Right atrium auricular region (tissue), 2 donors: ENCODE measurements at places on chromosomes 1 and 21. TPM values are rescaled to one million over a fixed set of nuclear protein-coding genes. Genes with fewer than 3 reads are reported as not detected.

DNA sequence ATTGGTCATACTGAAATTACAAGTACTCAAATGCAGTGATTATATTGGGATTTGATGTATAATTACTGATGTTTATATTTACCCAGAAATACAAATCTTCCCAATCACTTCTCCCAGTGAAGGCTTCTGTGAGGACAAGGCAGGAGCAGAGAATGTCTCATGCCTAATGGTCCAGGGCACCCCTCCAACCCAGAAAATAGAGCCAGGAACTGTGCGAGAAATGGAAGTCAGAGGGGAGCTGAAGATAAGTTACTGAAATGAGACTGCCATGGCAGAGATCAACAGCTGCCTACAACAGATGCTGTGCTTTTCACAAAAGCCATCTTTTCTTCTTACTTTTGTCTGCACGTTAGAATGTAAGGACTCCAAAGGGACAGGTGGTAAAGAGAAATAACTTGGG lies 171.2 kb downstream of the TTLL7 start:
- H3K36me3 ChIP-seq, result no peaks in the 10 kb centered on the region
- no peaks in the 10 kb centered on the region for H3K27me3 ChIP-seq
- no peak overlapping the region for H3K4me3 ChIP-seq
- no peak for DNase-seq
- no peaks in the 10 kb centered on the region for H3K4me1 ChIP-seq
- no peak overlapping the region for H3K27ac ChIP-seq

DNA sequence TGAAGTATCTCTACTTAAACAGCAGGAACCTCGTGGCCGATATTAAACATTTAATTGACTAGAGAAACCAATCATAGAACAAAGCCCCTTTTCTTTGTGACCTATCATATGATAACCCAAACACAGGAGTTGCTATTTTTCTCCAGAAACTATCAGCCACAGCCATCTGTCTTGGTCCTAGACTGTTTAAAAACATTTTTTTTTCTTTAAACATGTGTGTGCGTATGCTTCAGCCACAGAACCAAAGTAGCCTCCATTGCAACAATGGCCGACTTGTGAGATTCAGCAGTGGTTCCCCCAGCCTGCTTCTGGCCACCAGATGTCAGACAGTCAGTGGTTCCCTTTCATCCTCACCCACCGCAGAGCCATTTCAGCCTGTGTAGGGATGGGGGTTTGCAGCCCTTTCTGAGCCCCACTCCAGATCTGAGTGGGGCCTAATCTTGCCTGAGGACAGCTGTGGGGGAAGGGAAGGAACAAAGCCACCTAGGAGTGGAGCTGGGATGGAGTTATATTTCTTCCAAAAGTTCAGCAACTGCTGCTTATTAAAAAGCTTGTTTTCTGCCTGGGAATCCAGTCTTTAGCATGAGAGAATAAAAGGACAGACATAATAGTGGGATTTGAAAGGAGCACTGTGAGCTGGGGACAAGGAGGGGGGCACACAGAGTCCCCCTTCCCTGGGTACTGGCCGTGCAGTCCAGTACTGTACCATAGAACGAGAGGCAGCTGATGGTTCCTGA lies 11.7 kb upstream of the IGSF3 start:
- no peak overlapping the region for H3K27ac ChIP-seq
- no peak overlapping the region for H3K4me3 ChIP-seq
- H3K4me1 ChIP-seq, result no peaks in the 10 kb centered on the region
- no peak for DNase-seq
- H3K36me3 ChIP-seq, result no peaks in the 10 kb centered on the region

- no peaks in the 10 kb centered on the region for H3K27me3 ChIP-seq
- no peak overlapping the region for H3K27ac ChIP-seq
- H3K4me1 ChIP-seq, result no peaks in the 10 kb centered on the region
- no peak for DNase-seq
These were observed 358.3 kb downstream of the KIF26B start for GRCh38 chr1:245512980-245513578.

GRCh38 chr1:156571919-156572662 lies at the start of gene IQGAP3:
Gene IQGAP3, minus strand, starts transcription at chr1:156572565. Its CDS starts 36 bp downstream, at chr1:156572529.
- H3K36me3 ChIP-seq, result no peaks in the 10 kb centered on the region
- peaks cover 19% of the 10 kb centered on the region for H3K4me1 ChIP-seq
- DNase-seq, result peak; percentile 73
- H3K27ac ChIP-seq, result no peak within 1 kb of the TSS

- no peaks in the 10 kb centered on the region for H3K36me3 ChIP-seq
- H3K4me3 ChIP-seq, result no peak overlapping the region
- H3K4me1 ChIP-seq, result peaks cover 50% of the 10 kb centered on the region
- H3K27ac ChIP-seq, result peak overlapping the region; percentile 61
- peak; percentile 66 for DNase-seq
These were observed 7.8 kb downstream of the NUAK2 start for GRCh38 chr1:205313563-205314308.

GRCh38 chr1:99786751-99787501 lies 20.5 kb upstream of the FRRS1 start:
- H3K4me1 ChIP-seq, result no peaks in the 10 kb centered on the region
- H3K27ac ChIP-seq, result no peak overlapping the region
- no peaks in the 10 kb centered on the region for H3K36me3 ChIP-seq
- no peak overlapping the region for H3K4me3 ChIP-seq

DNA sequence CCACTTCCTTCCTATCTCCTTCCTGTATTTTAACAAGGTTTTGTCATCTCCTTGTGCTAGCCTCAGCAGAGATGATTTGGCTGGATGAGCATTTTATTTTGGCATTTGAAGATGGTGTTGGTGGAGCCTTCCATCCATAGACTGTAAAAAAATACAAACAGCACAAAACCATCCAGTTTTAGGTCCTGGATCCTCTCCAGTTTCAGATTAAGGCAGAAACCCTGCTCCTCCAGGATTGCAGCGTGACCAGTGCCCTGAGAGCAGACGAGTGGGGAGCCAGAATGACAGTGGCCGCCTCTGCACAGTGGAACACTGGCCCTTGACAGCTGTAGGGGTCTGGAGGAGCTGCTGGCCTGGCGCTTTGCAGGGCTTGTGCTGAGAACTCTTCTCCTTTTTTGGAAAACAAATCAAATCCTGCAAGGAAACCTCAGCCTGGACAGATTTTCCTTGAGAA lies 72.2 kb upstream of the GADD45A start:
- H3K36me3 ChIP-seq, result no peaks in the 10 kb centered on the region
- H3K4me1 ChIP-seq, result no peaks in the 10 kb centered on the region
- no peak for DNase-seq
- no peaks in the 10 kb centered on the region for H3K27me3 ChIP-seq

DNA sequence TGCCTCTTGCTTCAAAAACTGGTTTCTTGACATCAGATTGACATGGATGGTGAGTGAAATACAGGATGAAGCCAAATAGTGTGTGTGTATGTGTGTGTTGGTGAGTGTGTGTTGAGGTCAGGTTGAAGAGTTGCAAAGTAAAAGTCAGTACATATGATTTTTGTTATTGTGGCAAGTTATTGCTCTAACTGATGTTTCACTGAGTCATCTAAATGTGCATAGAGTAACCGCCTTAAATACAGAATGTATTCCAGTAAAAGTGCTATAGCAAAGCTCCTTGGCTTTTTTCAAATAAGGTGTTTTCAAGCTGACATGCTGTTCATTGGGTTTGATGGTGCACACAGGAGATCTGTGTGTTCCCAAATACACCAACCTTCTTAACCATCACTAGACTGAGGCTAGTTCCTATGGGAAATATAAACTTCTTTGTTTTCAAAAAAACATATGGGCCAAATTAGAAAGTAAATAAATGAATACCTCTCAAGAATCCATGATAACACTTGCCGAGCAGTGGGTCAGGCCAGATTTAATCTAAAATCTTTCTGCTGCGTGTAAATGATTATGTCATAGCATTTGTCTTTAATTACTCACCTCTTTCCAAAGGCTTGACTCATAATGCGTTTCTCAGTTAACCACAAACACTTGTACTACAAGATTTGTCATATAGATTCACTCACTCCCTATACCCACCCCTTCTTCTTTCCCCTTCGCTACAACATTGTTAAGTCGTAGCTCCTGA lies 151.1 kb downstream of the LYPLAL1 start:
- H3K27me3 ChIP-seq, result no peaks in the 10 kb centered on the region
- no peaks in the 10 kb centered on the region for H3K36me3 ChIP-seq
- H3K27ac ChIP-seq, result no peak overlapping the region
- no peak overlapping the region for H3K4me3 ChIP-seq

DNA sequence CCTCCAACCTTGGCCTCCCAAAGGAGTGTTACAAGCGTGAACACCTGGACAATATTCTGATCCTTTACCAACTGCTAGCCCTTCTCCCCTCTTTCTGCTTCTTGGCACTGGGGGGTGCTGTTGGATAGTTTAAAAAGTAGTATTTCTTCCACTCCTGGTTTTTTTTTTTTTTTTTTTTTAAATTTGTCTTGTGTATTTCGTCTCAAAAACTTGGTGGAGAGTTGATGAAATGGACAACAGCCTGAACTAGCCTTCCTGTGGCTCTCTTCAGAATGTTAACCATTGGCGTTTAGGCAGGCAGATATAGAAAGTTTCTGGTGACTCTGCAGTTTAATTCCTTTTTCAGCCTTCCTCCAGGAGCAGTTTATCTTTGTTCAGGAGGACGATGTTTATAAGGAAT lies 69.7 kb upstream of the USP24 start:
- H3K4me3 ChIP-seq, result no peak overlapping the region
- no peaks in the 10 kb centered on the region for H3K4me1 ChIP-seq
- no peak overlapping the region for H3K27ac ChIP-seq
- no peak for DNase-seq
- H3K27me3 ChIP-seq, result no peaks in the 10 kb centered on the region

GRCh38 chr1:182652933-182653332 lies 31.5 kb downstream of the RGS8 start:
- DNase-seq, result no peak
- H3K4me1 ChIP-seq, result no peaks in the 10 kb centered on the region
- H3K27me3 ChIP-seq, result no peaks in the 10 kb centered on the region
- no peaks in the 10 kb centered on the region for H3K36me3 ChIP-seq
- no peak overlapping the region for H3K27ac ChIP-seq

Gene FTCD
- total RNA-seq, result 0.24 TPM

Gene WNT9A
- total RNA-seq, result 2.2 TPM

Gene CD101
- total RNA-seq, result 1.3 TPM

Gene DENND2C
- 1.8 TPM for total RNA-seq
